Esophagus mucosa (tissue), 1 donor: ENCODE measurements at places on chromosomes 3 and 15. TPM values are rescaled to one million over a fixed set of nuclear protein-coding genes. Genes with fewer than 3 reads are reported as not detected.

DNA sequence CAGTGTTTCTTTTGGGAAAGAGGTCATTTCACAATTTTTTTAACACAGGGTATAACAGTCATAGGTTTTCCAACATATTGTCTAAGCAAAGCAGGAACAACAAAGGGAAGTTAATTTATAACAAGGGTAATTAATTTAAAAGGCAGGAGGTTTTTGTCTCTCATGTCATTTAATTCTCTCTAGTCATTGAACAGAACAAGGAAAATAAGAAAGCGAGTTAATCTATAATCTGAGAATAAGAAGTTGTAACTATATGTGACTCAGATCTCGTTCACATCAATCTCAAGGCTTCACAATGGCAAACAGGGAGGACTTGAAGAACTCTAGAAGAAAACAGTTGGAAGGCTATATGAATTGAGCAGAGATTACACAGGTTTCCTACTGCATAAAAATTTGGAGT is 579.8 kb upstream of the CCDC54 start:
- no peak for ATAC-seq

- no peak for ATAC-seq
Measured at GRCh38 chr3:147369661-147370123, 36.7 kb downstream of the ZIC4 start.

DNA sequence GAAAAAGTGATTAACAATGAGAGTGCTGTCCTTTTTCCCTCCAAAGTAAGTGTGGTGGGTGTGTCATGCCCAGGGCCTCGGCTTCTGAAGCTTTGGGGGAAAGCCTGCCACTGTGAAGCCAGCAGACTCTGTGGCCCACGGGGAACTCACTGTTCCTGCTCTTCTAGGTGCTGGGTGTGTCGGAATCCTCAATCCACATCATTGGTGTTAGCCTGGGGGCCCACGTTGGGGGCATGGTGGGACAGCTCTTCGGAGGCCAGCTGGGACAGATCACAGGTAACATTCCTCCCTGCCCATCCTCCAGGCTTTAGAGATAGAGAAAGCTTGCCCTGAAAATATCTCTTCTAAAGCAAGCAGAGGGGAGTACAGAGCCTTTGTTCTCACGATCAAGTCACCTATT is 11.6 kb downstream of the PLA1A start:
- no peak for ATAC-seq

DNA sequence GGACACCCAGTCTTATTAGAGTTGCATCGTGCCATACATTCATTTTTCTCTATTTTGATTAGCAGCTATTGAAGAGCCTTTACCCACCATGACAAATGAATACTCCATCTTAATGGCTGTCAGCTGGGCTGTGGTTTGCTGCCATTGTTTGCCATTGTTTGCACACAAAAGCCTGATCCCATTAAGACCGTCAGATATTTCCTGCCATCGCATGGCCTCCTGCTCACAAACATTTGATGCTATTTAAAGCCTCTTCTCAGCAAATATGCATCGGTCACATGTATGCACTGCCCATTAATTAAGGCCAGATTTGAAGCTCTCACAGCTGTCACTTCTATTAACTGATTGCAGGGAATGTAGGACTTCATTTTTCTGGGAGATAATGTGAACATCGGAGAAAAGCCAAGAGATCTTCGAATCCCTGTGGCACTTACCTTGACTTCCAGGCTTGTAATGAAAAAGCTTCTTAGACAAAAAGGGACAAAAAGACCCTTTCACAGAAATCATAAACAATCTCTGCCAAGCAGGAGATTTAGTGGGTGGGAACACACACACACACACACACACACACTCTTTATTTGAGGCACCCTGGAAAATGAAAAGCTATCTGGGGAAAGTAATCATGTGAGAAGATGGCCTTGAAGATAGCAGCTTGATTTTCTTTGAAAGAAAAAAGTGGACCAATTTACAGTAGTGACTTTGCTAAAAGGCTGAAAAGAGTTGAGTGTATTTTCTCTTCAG is 175.4 kb upstream of the NR2E3 start:
- no peak for ATAC-seq

DNA sequence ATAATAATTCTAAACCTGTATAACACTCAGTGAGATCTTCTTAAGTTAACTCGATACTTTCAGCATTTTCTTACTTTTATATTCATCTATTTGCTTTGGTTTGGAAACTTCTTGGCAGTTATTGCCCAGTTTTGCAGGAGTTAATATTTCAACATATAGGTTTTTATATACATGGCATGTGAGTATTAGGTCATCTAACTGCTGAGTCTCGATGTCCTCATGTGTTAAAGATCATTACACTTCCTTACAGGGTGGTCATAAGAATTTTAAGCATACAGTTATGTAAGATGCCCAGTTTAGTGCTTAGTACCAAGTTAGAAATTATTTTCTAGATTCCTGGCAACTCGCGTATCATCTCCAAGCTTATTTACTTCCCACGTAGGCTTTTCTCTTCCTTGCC is 62.9 kb downstream of the TMEM39A start:
- ATAC-seq: no peak

DNA sequence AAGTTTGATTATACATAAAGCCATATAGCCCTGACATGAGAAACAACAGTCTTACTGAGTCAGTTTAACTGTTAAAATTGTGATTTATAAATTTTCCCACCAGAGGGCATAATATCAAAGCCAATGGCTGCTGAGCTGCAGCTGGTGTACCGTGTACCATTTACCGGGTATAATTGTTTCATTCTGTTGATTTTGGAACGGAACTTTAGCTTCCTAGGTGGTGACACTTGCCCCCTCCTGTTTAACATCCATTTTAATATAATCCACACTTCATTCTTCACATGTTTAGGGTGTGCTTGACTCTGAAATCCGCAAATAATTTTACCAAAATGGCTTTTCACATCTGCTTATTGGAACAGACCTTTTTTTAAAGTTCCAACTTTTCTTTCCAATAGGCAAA is 72.8 kb downstream of the SLC9A9 start:
- peak; percentile 56 for ATAC-seq

- no peak for ATAC-seq
Measured at GRCh38 chr3:106813742-106814141, 563.5 kb upstream of the CCDC54 start.

DNA sequence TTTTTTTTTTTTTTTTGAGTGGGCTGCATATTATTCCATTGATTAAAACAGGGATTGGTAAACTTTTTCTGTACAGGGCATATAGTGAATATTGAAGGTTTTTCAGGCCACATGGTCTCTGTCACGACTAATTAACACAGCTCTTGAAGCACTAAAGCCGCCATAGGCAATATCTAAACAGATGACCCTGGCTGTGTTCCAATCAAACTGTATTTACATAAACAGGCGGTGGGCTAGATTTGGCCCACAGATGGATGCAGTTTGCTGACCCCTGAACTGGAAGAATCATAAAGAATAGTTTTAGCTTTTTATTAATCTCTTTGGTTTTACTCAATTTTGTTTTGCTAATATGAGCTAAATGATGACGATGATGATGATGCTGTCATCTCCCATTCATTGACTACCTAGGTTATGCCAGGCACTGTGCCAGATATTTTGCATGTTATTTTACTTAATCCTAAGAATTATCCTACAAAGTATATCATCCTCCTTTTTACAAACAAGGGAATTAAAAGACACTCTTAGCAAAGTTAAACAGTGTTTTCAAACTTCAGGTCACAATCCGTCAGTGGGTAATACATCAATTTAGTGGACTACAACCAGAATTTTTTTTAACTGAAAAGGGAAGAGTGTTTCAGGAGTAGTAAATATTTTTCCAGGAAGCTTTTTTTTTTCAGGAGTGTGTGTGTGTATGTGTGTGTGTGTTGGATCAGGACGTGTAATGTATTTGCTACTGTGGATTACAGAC is 54.3 kb downstream of the LMCD1 start:
- ATAC-seq: no peak

Gene LMAN1L
- not detected for total RNA-seq
